ENCODE measurements at places on chromosomes 3 and 15.

DNA sequence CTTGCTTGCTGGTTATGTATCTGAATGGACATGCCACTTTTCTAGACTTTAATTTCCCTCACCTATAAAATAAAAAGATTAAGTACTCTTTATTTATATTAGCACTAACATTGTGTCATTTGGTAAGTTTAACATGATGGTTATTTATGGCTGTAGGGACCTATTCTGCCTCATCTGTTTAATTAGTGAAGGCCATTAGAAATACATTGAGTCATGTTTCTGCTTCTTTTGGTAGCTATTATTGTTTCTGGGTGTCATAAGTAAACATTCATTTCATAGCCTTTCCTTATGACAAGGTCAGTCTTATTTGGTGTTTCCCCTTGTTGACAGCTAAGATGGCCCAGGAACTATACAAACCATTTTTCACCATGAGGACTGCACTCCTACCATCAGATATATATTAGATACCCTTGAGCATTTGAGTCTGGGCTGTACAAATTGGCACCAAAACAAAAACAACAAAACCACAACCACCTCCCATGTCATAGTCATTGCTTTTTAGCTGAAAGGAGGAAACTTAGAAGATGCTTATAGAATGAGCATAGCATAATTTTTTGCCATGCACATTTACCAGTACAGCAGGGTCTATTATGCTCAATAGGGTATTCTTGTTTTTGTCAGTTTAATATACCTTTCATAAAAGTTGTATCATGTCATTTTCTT lies 39.3 kb downstream of the SRP14 start:
- DNase-seq, result no peak

- DNase-seq, result no peak
Measured at GRCh38 chr3:55669133-55669532, 182.0 kb upstream of the WNT5A start.

- DNase-seq, result no peak
Measured at GRCh38 chr3:186922790-186923189, 7.5 kb upstream of the ST6GAL1 start.

DNA sequence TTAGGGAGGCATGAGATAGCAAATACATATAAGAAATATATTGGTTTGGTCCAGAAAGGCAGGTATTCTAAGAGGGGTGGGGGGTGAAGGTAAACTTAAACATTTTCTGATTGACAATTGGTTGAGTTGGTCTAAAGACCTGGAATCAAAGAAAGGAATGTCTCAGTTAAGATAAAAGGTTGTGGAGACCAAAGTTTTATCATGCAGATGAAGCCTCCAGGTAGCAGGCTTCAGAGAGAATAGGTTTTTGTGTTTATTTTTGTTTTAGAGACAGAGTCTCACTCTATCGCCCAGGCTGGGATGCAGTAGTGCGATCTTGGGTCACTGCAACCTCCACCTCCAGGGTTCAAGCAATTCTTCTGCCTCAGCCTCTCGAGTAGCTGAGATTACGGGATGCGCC lies 80.5 kb downstream of the NPAP1 start:
- DNase-seq, result no peak

- no peak for DNase-seq
Measured at GRCh38 chr3:106530367-106530766, 661.6 kb upstream of the CBLB start.

- peak; percentile 92 for DNase-seq
Measured at GRCh38 chr3:111859061-111859973, at the start of gene PHLDB2. TSS of gene PHLDB2 (plus strand) at chr3:111859265. CDS start at chr3:111884078, 24,813 bp downstream.

GRCh38 chr3:185781759-185782158 lies 43.1 kb downstream of the IGF2BP2 start:
- peak; percentile 49 for DNase-seq

DNA sequence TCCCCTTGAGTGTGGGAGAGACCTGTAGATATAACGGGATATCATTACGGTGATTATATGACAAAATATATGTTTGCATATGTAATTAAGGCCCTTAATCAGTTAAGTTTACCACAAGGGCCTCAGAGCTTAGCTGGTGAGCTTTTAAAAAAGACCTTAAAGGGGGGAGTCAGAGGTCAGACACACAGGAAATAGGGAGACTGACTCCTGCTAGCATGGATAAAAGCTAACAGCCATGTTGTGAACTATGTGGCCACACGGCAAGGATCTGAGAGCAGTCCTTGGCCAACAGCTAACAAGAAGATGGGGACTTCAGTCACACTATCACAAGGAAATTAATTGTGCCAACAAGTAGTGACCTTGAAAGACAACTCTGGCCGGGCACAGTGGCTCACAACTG lies 3.1 kb downstream of the STAG1 start:
- no peak for DNase-seq

- DNase-seq, result no peak
Measured at GRCh38 chr3:144650380-144650779, 678.8 kb downstream of the DIPK2A start.

- DNase-seq, result peak; percentile 92
Measured at GRCh38 chr3:158420654-158421396, 150.2 kb upstream of the MLF1 start.

GRCh38 chr3:113097960-113098447 lies 107.2 kb downstream of the GTPBP8 start:
- peak; percentile 47 for DNase-seq

DNA sequence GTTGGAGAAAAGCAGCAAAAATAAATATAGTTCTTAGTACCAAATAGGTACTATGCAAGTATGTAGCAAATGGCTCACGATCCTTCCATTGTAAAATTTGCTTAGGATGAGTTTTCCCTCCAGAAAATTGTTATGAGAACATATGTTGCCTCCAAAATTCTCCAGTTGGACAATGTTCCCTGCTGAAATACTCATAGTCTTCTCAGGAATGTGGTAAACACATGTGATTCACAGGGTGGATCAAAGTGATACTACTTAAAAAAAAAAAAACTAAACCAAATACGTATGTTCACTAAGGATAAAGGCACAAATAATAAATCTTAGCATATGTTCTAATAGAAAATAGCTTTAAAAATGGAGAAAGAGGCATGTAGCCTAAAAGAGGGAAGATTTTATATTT lies 84.3 kb upstream of the ZNF385D start:
- DNase-seq, result peak; percentile 13

- DNase-seq, result peak; percentile 23
Measured at GRCh38 chr3:55167586-55168317, 239.9 kb upstream of the LRTM1 start.

- DNase-seq, result peak; percentile 51
Measured at GRCh38 chr3:31934018-31934417, 47.0 kb downstream of the OSBPL10 start.

GRCh38 chr3:195859846-195860411 lies 48.2 kb upstream of the MUC4 start:
- DNase-seq, result no peak

DNA sequence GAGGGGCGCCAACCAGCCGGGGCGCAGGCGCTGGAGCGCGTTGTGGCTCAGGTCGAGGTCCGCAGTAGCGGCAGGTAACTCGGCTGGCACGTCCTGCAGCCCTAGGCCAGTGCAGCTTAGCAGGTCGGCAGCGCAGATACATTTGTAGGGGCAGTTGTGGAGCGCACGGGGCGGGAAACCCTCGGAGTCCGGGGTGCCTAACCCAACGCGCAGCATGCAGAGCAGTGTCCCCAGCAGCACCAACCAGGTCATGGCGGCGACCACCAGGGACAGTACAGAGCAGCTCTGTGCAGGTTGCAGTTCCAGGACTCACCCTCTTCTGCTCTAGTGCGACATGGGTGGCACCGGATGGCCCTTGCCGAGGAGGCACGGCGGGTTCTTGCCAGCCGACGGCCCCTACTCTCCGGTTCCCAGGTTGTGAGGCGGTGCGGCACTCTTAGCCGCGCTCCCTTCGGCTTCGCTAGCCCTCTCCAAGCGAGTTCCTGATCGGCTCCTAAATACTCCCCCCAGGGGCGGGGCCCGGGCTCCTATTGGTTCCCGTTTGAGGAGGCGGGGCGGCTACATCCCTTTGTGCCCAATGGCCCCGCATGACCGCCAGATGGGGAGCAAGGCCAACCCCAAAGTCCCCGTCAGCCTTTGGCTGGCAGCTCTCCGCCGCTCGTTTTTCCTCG lies at the start of gene AMIGO3:
Gene AMIGO3 (minus strand): TSS at position 471 of the 671 bp plus-strand sequence. CDS start 219 bp downstream, at position 252.
- DNase-seq, result peak; percentile 94

DNA sequence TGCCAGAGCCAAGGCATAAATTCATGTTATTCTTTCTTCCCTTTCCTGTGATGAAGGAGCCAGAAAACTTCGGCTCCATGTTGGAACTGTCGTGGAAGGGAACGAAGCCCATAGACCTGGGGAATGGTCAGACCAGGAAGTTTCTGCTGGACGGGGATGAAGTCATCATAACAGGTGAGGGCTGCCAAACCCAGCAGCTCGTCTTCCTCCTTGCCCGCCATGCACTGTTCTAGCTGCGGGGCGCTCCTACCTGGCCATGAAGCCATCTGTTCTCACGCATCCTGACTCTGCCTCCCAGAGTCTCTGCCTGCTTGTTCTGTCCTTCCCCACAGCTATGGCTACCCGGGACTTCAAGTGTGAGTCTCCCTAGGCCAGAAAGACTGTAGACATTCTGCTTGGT lies 28.2 kb downstream of the FAH start:
- no peak for DNase-seq

DNA sequence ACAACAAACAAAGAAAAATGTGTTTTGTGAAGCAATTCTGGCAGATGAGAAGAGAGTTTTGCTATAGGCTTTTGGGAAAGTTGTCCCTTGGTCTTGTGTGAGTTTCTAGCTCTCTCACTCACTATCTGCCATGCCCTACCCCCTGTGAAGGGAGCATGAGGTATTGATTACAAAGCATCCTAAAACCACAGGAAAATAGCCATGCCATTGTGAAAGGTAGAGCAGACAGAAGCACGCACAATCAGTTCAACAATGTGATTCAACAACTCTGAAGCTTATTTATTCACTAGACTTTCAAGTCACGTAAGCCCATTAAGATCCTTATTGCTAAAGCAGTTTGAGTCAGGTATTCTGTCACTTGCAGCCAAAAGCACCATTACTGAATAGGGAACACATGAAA lies 6.5 kb upstream of the AQR start:
- no peak for DNase-seq

- DNase-seq, result no peak
Measured at GRCh38 chr3:188747489-188747888, 424.3 kb upstream of the TPRG1 start.

- no peak for DNase-seq
Measured at GRCh38 chr15:30929982-30930381, 26.3 kb downstream of the FAN1 start.

DNA sequence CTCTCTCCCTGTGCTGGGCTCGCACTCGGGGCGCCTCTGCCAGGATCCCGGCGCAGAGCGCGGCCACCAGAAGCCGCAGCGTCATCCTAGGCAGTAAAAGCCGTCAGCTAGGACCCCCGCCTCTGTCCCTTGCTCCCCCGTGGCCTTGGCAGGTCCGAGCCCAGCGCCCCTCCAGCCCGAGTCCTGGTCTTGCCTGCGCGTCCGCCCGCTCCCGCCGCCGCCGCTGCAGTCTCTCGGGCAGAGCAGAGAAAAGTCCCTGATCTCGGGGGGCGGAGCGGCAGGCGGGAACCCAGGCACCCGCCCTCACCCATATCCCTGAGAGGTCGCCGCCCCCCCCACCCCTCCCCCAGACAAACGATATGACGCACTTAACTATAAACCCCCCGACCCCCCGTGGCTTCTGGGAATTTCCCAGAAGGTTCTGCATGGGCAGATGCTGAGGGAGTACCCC lies at the start of gene COL7A1:
Gene COL7A1 (minus strand): TSS at position 255 of the 451 bp plus-strand sequence. CDS start 170 bp downstream, at position 85.
- no peak for DNase-seq

DNA sequence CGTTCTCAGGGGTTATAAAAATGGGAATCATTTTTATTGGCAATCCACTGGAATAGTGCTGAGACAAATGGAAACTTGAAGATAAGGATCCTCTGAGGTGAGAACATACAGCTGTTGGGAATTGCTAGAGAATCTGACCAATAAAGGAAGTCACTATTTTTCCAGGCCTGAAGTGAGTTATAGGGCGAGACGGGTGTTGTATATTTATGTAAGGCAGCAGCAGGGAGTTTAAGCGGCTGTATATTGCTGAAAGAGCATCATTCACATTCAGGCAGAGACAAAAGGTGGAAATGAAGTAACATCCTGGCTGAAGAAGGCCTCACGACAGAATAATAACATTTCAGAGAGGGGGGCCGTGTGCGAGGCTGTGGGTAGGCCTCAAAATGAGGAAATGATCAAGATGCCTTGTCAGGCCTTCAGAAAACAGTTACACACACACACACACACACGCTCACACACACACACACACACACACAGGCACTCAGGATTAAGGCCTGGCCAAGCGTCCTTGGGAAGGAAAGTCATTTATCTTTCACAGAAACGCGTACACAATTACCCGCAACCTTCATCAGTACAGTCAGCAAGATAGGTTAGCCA lies 964.9 kb upstream of the NR2F2 start:
- DNase-seq, result peak; percentile 88

- DNase-seq, result no peak
Measured at GRCh38 chr15:67878712-67879206, 38.9 kb upstream of the RNU6-1 start.

Measured in cardiac fibroblast (primary cell).